ENCODE measurements at places on chromosomes 7 and 10.

DNA sequence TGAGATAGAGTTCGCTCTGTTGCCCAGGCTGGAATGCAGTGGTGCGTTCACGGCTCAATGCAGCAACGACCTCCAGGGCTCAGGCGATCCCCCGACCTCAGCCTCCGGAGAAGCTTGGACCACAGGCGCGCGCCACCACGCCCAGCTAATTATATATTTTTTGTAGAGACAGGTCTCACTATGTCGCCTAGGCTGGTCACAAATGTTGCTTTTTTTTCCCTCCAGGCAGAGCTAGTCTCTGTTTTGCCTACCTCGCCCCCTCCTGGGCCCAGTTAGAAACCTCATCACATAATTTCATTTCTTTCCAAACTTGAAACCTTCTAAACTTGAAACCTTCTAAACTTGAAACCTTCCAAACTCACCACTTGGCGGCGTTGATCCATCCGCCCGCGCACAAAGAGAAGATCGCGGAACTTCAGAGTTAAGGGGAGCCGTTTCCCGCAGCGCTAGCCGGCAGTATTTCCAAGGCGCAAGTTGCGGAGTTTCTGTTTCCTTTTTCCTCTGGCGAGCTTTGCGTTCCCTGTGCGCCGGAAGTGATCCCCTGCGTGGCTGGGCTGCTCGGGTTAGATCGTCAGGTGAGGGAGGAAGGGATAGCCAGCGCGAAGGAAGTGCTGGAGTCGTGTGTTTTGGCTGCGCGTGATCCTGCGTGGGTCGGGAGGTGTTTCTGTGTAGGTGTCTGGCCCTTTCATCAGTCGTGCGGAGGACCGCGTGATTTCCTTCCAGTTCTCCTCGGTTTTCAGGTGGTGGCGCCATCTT lies at the start of gene SSBP1:
TSS of gene SSBP1 (plus strand) at position 523 of the 756 bp plus-strand sequence. CDS start 809 bp downstream, outside the sequence.
- DNase-seq: peak; percentile 74

- no peak for DNase-seq
Measured at GRCh38 chr7:1210321-1210978, 22.2 kb upstream of the UNCX start.

- no peak for DNase-seq
Measured at GRCh38 chr10:3169271-3169670, 3.3 kb downstream of the PITRM1 start.

GRCh38 chr7:106064771-106065574 lies 47.1 kb downstream of the SYPL1 start:
- peak; percentile 62 for DNase-seq

DNA sequence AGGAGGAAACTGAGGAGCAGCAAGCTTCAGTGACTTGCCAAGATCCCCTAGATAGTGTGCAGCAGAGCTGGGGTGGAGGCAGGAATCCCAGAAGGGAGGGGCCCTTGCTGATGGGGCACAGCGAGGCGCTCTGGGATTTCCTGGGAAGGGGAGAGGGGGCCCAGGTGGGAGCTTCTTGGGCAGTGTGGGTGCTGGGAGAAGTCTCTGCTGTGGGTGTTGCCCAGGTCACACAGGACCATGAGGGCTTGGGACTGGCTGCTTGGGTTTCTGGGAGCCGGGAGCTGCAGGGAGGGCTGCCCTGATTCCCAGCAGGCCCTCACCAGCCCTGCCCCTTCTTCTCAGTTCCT lies 55.2 kb downstream of the TSPAN15 start:
- no peak for DNase-seq

GRCh38 chr7:106864298-106865081 lies 592 bp upstream of the PIK3CG start:
- no peak for DNase-seq

- DNase-seq: no peak
Measured at GRCh38 chr7:88101769-88102168, 118.1 kb downstream of the SRI start.

DNA sequence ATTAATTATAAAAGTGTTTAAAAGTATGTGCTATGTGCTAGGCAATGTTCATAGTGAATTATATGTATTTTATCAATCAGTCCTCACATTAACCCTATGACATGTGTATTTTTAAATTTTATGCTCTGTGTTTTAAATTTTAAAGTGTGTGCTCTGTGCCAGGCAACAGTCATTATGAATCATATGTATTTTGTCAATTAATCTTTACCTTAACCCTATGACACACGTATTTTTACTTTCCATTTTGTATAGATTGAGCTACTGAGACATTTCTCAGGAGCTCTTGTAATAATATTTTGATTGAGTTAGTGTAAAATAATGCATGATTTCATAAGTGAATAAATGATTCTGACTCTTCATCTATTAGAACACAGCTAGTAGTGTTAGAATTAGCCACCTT lies 117.8 kb downstream of the THSD7A start:
- DNase-seq: no peak

- DNase-seq: no peak
Measured at GRCh38 chr10:64379898-64380297, 858.7 kb downstream of the REEP3 start.

GRCh38 chr7:120998996-120999565 lies 10.6 kb downstream of the CPED1 start:
- DNase-seq: no peak

DNA sequence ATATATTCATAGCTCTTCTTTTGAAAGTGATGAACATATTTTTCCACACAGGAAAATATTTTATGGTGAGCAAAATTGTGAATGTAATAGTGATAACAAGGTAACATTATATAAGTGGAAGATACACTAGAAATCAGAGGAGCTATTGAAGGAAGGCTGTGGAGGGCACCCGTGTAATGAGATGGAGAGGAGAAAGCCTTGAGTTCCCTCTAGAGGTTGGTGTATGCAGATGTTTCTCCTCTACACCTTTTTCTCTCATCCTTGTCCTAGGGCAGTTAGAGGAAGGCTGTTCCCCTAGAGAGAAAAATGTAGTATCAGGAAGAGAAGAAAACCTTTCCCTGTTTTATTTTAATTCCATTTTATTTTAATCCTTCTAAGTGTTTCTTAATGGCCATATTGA lies 54.6 kb upstream of the NRG3 start:
- DNase-seq: no peak

DNA sequence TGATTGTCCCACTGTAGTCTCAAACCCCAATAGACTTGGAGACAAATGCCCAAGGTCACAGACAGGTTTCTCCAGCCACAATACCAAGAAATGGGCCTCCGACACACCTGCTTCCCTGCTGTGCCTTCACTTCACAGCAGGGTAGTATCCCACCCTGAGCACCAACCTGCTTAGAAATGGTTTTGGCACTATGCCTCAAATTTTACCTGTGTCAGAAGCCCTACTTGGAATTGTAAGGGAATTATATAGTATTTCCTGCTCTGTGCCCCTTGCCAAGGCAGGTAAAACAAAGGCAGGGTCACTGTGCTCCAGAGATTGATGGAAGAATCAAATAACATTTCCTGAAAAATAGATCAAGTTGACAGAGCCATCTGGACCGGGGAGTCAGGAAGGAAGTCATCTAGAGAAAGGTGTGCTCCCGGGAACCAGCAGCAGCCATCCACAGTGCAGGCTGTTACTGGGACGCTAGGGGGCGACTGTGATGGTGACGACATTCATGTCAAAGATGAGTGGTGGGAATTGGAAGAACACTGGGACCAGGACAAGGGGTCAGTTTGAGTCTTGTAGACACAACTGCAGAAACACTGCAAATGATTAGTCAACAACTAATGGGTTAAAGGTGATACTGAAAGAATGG lies 117.8 kb upstream of the AKR1E2 start:
- no peak for DNase-seq

DNA sequence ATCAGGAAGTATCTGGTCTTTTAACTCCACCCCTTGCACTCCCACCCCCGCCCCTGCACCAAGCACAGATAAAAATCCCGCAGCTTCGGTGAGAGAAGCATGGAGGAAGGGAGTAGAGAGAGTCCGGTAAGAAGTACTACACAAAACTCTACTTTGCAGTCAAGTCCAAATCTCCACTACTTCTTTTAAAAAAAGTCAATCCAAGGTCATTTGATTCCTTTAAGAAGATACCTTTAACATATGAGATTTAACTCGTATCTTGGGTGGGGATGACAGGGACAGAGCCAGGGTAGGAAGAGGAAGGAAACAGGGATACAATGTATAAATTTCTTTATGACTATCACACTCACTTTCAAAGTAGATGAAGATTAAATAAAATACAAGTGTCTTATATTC lies 132.1 kb downstream of the NRBF2 start:
- DNase-seq: no peak

DNA sequence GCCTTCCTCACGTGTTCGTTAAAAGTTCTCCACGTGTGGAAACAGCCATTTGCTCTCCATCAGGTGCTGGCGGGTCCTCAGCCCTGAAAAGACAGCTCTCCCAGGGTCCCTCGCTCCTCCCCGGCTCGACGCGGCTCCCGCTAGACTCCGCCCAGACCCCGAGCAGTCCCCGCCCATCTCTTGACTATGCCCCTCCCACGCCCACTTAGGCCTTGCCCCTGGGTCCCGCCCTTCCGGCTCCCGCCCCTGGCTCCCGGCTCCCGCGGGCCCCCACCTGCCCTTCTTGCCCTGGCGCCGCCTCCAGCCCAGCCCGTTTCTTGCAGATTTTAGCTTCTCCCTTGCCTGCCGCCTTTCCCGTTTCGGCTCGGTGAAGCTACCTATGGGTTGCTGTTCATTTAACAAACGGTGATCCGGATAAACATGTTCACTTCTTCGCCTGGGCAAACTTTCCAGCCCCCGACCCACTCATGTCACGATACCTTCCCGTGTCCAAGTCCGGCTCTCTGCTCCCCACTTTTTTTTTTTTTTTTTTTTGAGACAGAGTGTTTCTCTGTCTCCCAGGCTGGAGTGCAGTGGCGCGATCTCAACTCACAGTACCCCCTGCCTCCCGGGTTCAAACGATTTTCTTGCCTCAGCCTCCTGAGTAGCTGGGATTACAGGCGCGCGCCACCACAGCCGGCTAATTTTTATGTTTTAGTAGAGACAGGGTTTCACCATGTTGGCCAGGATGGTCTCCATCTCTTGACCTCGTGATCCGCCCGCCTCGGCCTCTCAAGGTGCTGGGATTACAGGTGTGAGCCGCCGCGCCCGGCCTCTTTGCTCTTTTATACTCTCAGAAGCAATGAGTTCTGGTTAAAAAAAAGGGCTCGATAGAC lies 830 bp upstream of the ZNF438 start:
- DNase-seq: peak; percentile 96

GRCh38 chr10:63977329-63977923 lies 456.2 kb downstream of the REEP3 start:
- DNase-seq: no peak

- no peak for DNase-seq
Measured at GRCh38 chr10:88557658-88558057, 25.5 kb downstream of the RNLS start.

GRCh38 chr10:36717118-36717517 lies 408.3 kb upstream of the ANKRD30A start:
- DNase-seq: no peak

GRCh38 chr10:35640474-35640873 lies 1.6 kb downstream of the FZD8 start:
- no peak for DNase-seq

- DNase-seq: no peak
Measured at GRCh38 chr7:135553346-135553745, 4.4 kb upstream of the NUP205 start.

DNA sequence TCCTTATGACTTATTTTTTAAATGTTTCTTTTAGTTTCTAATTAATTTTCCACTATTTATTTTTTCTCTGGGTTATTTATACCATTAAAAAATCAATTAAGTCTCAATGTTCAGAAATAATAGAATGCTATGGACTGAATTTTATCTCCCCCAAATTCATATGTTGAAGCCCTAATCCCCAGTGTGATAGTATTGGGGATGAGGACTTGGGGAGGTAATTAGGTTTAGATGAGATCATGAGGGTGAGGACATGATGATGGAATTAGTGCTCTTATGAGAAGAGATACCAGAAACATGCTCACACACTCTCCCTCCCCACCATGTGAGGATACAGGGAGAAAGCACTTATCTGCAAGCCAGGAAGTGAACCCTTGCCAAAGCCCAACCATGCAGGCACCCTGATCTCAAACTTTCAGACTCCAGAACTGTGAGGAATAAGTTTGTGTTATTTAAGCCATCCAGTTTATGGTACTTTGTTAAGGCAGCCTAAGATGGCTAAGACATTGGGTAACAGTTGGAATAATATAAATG lies 202.6 kb downstream of the MDFIC start:
- DNase-seq: no peak

DNA sequence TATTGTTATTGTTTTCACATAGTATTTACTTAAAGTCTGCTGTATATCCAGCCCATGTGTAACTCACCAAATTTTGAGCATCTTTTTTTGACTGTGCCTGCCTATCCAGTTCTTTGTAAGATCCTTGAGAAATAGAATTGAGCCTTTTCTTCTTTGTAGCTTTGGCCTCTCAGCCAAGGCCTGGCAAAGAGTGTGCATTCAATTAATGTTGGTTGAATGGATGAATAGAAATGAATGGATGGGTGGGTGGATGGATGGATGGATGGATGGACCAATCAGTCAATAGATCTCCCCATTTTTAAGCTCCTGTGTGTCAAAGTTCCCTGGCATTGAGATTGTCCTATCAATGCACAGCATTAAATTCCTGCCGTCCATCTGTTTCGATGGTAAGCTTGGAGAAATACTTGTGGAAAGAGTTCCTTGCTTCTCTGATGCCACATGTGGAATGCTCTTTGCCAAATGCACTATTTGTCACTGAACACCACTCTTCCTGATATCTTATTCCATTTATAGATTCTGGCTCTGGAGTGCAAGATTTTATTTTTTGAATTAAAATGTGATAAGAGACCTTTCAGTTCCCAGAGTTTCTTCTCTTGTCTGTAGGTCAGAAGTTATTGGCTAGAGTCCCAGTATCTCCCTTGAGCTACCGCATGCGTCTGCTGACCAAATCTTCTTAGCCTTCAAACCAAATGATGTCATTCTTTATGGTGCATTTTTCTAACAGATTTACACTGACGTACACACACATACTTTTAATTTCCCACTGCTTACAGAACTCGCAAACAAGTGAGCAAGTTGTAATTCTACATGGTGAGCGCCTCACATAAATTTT lies 20.7 kb upstream of the ADRB1 start:
- no peak for DNase-seq

DNA sequence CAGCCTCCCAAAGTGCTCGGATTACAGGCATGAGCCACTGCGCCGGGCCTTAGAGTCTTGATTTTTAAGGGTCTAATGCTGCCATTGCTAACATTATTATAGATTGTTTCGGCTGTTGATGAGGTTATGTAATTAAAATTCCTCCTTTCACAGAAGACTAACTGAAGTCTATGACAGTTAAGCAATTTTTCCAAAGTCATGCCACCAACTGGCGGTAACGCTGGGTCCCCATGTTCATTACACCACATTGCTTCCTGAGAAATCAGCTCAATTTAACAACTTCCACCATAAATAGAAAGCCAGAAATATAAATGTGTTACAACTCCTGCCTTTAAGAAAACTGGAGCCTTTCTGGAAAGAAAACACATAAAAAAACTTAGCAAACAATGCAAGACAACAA lies 3.5 kb downstream of the ERLIN1 start:
- no peak for DNase-seq

GRCh38 chr7:1349351-1349761 lies 109.9 kb downstream of the MICALL2 start:
- DNase-seq: no peak

GRCh38 chr7:102890292-102890970 lies 22.4 kb upstream of the LRRC17 start:
- no peak for DNase-seq

- no peak for DNase-seq
Measured at GRCh38 chr7:154503962-154504550, 451.9 kb downstream of the DPP6 start.

GRCh38 chr7:112212571-112212970 lies 6.1 kb downstream of the ZNF277 start:
- DNase-seq: no peak

Data from caudate nucleus (tissue), 63 donors.